Muscle of arm (tissue), 14 donors: ENCODE measurements at places on chromosomes 16 and 17. TPM values are rescaled to one million over a fixed set of nuclear protein-coding genes. Genes with fewer than 3 reads are reported as not detected.

PKMYT1 gene
- 14.5 TPM for polyA plus RNA-seq

DBNDD1 gene
- polyA plus RNA-seq, result 7.3 TPM

TRIM37 gene
- 15.0 TPM for polyA plus RNA-seq

ASPSCR1 gene
- polyA plus RNA-seq, result 22.7 TPM

GAS7 gene
- 61.1 TPM for polyA plus RNA-seq

HEATR9 gene
- polyA plus RNA-seq, result not detected

SPATA32 gene
- polyA plus RNA-seq, result not detected

CD300A gene
- polyA plus RNA-seq, result 1.8 TPM

AGRP gene
- not detected for polyA plus RNA-seq

NACA2 gene
- polyA plus RNA-seq, result 0.36 TPM

LRRC37A gene
- 2.5 TPM for polyA plus RNA-seq

SEZ6 gene
- polyA plus RNA-seq, result 0.14 TPM

PLA2G10 gene
- 0.44 TPM for polyA plus RNA-seq

CD300LB gene
- 0.83 TPM for polyA plus RNA-seq

IRF8 gene
- polyA plus RNA-seq, result 5.3 TPM

NPW gene
- polyA plus RNA-seq, result 2.7 TPM
